ENCODE measurements at places on chromosomes 13 and 19.

GRCh38 chr19:14559916-14560775, 11.7 kb downstream of the NDUFB7 start:
- DNase-seq: no peak

DNA sequence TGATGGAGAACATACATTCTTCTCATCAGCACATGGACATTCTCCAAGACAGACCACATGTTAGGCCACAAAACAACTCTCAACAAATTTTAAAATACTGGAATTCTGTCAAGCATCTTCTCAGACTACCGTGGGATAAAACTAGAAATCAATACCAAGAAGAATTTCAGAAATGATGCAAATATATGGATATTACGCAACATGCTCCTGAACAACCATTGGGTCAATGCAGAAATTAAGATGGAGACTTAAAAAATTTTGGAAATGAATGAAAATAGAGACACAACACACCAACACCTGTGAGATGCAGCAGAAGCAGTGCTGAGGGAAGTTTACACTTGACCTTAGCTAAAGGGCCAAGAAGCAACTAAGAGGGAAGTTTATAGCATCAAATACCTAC, 162.8 kb downstream of the CACNA1A start:
- no peak for DNase-seq

DNA sequence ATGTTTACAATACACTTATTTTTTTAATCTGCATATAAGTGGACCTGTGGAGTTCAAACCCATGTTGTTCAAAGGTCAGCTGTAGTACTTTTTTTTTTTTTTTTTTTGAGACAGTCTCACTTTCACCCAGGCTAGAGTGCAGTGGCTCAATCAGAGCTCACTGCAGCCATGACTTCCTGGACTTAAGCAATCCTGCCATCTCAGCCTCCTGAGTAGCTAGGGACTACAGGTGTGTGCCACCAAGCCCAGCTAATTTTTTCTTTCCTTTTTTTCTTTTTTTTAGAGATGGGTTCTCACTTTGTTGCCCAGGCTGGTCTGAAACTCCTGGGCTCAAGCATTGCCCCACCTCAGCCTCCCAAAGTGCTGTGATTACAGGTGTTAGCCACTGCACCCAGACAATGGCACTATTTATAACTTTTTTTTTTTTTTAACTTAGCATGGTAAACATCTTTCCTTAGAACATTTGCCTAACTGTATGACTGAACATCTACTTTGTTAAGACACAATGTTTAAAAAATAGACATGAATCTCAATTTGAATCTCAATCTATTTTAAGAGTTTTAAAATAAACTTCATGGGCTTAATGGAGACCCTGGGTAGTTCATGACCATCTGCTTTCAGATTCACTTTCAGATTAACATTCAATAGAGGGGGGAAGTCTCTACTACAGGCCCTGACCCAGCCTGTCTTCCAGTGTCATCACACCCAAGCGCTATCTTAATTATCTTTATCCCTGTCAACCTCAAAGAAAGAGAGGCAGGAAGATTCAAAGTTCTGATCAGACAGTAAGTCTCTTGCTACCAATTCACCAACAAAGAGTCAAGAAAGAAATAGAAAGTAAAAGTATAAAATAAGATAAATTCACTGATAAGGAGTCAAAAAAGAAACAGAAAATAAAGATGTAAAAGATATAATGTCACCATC, 97.7 kb upstream of the DOCK9 start:
- DNase-seq: no peak

- peak; percentile 3 for DNase-seq
These were observed 23.4 kb downstream of the GP6 start for GRCh38 chr19:55014714-55015113.

DNA sequence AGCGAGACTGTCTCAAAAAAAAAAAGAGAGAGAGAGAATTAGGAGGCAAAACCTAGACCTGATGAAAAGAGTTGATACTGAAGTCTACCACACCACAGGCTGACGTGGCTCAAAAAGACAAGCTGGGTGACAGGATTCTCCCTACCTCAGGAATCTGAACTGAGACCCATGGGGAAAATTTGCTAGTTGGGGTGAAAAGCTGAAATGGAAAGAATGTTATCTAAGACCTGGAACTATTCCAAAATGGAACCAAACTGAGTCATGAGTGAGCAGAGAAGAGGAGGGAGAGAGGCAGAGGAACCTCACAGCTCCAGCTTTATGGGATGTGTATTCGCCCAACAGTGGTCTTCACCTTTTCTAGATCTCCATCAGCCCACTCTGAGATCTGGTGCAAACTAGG, 11.7 kb downstream of the SMG9 start:
- DNase-seq: no peak

DNA sequence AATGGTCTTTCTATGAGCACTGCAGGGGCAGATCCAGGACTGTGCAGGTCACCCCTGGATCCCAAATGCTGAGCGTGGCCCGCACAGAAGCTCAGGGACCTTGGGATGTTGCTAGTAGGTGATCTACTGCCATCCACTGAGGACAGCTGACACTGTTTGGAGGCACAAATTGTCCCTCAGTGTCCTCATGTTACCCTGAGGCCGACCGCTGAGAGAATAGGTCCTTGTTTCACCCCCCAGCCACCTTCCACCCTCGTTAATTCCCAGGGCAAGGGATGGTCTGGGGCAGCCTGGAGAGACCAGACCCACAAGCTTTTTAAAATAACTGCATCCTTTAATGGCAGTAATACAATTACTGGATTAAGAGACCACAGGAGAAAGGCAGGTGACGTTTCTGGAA, 15.4 kb upstream of the TMEM160 start:
- DNase-seq: no peak

- no peak for DNase-seq
These were observed 3.8 kb downstream of the COMMD6 start for GRCh38 chr13:75533861-75534260.

DNA sequence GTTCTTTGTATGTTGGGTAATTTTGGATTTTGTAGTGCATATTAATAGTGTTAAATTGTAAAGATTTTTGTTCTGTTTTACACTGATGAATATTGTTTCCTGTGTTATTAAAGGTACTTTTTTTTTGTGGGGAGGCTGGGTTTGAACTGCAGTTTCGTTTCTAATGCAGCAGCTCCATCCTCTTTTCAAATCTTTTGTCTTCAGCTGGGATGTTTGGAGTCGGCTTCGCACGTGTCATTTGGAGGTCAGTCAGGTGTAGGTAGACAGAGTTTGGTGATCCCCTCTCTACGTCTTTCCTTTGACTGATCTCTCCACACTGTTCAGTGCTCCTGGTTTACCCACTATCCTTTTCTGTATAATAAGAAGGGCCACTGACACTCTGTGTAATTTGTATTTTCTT, 30.3 kb downstream of the TDRD3 start:
- no peak for DNase-seq

- DNase-seq: peak; percentile 60
These were observed 14.6 kb upstream of the TMEM255B start for GRCh38 chr13:113744197-113745000.

DNA sequence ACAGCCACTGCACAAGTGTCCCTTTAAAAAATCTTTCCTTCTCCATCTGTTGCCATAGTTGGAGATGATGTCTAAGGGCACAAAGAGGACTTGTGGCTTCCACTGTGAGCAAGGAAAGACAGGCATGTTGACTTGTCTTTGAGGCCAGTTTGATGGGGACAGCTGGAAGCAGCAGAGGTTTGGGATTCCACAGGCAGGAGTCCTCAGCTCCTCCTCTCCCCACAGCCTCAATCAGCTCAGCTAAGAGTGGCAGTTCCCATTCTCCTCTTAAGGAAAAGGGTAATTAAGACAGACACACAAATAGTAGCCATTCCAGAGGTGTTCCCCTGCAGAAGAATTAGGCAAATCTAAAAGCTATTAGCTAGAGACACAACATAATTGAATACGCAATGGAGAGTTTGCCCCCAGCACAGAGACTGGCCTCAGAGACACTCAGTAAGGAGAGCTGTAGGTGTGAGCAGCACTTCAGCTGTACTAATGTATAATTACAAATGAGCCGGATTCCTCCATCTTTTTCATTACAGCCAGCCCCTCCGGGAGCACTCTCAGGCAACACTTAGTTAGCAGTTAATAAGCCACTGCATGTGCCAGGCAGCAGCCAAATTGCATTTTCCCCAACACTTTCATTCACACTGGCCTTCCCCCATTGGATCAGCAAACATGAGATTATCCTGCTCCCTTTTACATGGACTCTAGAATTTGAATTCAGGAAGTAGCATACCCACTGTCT, 434.0 kb downstream of the FOXO1 start:
- no peak for DNase-seq

- no peak for DNase-seq
These were observed 44.4 kb downstream of the GPC6 start for GRCh38 chr13:93270769-93271742.

- DNase-seq: no peak
These were observed 13.7 kb downstream of the ZNF461 start for GRCh38 chr19:36652958-36653357.

GRCh38 chr13:44257796-44258195, 115.8 kb upstream of the SERP2 start:
- no peak for DNase-seq

DNA sequence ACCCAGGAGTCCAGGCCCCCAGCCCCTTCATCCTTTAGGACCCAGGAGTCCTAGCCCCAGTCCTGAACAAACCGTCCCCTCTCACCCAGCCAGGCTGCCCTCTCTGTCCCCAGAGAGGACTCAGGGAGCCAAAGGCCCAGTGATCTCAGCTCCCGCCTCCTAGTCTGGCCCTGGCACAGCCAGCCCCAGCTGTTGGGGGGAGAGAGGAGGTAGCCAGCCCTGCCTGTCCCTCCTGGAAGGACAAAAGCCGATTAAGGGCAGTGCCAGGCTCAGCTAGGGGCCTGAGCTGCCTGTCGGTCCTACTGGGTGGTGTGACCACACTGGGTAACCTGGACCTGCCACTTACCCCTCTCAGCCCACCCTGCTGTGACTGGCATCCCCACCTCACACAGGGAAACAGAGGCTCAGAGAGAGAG, 14.5 kb downstream of the LIPE start:
- DNase-seq: no peak

DNA sequence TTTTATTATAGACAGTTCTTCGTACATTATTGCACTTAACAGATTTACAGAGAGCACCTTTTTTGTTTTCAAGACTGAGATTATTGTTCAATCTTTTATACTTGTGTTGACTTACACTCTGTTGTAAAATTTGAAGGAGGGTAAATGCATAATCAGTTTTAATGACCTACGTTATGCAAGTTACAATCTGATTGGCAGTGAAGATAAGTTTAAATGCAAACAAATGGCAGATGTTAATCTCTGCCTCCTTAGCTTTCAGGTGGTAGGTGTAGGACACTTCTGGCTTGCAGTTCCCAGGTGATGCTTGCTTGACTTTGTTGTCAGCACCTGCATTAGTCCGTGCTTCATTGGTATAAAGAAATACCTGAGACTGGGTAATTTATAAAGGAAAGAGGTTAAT, 424.9 kb downstream of the FGF9 start:
- DNase-seq: peak; percentile 46

GRCh38 chr19:29606420-29606747, 301 bp downstream of the POP4 start:
- DNase-seq: no peak

- no peak for DNase-seq
These were observed 944 bp downstream of the C19orf85 start for GRCh38 chr19:55463583-55464031.

GRCh38 chr19:40588926-40589569, 12.1 kb upstream of the LTBP4 start:
- DNase-seq: peak; percentile 8

- no peak for DNase-seq
These were observed 11.7 kb upstream of the IRGC start for GRCh38 chr19:43704002-43704705.

DNA sequence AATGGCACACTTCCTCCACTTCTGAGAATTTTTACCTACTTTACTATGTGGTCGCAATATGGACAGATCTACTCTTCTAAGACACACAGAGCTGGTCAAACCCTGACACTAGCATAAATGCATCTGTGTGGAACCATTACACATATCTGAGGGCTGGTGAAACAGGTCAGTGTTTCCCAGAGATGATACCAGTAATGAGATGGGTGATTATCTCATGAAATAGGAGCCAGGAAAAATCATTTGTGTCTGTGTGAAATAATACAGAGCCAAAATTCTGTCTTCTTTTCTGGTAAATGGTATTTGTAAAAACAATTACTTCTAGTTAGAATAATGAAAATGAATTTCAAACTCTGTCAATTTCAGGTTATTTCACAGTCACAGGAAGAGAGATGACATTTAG, 71.6 kb upstream of the FARP1 start:
- DNase-seq: no peak

DNA sequence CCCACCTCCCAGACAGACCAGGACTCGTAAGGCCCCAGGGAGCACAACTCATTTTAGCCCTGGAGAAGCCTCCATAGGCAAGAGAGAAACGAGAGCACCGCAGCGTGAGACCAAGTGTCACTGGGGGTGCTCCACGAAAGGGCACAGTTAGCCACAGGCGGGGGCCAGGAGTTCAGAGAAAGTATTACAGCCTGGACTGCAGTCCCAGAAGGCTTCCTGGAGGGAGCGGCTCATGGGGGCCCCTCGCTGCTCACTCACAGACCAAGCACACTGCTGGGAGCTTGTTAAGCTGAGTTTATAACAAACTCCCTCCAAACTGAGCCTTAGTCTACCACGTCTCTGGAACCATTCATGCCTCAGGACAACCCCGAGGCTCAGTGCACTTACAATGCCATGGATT, 16.5 kb downstream of the ANKRD27 start:
- DNase-seq: no peak

DNA sequence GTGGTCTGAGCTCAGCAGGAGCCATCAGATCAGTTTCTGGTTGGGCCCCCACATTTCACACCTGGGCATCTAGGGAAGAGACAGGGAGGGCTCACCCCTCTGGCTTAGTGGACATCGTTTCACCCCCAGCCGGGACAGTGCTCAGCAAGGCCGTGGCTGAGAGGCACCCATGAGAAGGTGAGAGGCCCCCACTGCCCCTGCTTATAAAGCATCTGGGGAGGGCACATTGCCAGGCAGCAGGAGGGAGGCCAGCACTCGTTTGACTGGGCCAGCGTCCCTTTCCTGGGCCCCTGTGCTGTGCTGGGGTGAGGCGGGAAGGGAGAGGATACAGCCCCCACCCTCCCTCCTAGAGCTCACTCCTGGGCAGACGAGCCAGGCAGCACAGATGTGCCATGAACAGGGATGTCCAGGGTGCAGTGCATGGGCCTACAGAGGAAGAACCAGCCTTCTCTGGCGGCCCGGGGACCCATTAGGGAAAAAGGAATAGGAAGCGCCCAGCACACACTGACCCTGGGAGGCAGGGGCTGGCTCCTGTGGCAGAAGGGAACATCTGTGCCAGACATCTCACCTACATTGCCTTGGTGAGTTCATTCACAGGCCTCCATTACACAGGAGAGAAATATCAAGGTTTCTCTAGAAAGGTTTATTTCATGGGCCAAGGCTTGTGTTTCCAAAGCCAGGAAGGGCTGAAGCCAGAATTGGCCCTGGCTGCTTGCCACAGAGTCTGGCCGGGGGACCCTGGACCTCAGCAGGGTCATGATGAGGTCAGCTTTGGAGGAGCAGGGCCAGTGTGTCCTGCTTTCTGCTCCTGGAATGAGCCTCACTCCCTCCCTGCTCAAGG, 7.7 kb downstream of the AP1M1 start:
- no peak for DNase-seq

DNA sequence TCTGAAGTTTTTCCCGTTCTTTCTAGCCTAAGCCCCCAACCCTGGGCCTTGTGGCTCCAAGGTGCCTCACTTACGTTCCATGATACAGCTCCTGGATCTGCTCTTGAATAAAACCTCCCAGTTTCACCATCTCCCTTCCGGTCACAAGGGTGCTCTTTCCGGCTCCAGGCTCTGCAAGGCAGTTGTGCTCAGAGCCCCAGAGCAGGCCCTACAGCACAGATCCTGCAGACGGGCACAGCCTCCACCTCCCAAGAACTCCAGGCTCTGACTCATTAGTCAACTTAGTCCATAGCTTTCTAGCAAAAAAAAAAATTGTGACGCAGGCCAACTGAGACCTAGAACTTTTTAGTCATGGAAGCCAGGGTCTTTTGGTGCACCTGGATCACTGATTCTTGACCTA, 33.9 kb upstream of the SLC7A10 start:
- DNase-seq: no peak
